NT2/D1 (cell line): ENCODE measurements at places on chromosomes 1 and 21.

- DNase-seq = peak; percentile 85
These were observed at the start of gene NGF for GRCh38 chr1:115337633-115338456. TSS of gene NGF (minus strand) at chr1:115338249. CDS start at chr1:115286795, 51,454 bp downstream.

DNA sequence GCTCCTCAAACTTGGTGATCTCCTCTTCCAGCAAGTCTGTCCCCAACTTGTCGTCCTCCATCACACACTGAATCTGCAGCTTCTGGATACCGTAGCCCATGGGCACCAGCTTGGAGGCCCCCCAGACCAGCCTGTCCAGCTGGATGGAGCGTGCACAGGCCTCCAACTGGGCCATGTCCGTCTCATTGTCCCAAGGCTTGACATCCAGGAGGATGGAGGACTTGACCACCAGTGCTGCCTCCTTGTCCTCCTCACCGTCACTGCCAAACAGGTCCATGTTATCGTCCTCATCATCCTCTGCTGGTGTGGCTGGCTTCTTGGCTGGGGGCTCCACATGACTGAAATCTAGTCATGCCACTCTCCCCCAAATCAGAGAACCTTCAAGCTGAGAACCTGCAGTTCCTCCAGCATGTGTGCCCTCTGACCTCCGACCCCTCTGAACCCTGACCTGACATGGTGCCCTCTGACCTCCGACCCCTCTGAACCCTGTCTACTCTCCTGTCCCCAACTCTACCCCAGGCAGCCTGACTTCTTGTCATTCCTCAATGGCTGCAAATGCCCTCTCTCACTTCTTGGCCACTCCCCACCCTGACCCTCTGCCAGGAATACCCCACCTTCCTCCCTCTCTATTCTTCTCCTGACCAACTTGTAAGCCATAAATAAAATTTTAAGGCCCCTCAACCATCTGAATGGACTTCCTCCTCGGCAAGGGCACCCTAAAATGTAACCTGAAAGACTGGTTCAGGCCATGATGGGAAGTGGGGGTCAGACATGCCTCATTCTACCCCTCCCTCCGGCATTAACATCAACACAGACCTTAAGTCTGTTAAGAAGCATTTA is 275.7 kb upstream of the C1orf174 start:
- peak; percentile 42 for DNase-seq

DNA sequence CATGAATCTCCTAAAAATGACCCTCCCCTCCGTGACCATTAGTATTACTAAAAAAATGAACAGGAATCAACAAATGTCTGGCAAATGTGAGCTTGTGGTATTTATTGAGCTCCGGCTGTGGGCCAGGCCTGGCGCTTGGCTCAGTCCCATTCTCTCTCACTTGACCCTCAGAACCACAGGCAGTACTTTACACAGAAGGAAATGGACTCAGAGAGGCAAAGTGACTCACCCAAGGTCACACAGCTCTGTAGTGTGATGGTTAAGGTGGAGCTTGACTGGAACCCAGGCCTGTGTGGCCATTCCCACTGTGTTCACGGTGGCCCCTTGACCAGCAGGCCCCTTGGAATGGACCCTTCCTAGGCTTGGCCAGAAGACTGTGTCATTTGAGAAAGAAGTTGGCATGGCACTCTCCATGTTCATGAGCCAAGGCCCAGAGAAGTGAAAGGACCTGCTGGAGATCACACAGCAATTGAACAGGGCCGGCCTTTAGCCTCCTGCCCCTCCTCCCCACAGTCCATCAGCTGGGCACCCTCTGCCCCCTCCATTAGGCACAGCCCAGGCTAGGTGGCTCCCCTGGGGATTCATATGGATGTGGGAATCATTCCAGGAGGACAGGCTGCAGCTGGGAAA is 32.1 kb downstream of the FAM151A start:
- no peak for DNase-seq

DNA sequence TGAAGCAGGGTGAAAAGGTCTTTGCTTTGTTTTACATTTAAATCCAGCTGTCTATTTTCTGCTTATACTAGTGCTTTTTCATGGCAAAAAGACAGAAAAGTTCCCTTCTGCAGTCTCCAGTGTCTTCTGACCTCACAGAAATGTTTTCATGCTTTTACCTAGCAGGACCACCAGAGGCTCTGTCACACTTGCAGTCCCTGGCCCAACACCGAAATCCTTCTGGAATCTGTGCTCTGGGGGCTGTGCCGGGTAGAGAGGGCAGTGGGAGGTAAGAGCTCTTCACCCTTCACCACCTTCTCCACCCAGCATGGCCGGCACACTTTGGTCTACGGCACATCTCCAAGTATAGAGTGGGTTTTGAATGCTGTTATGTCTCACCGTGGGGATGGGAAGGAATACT is 20.8 kb downstream of the GNAT2 start:
- DNase-seq = no peak

GRCh38 chr1:162724583-162725120 is 65.8 kb upstream of the HSD17B7 start:
- no peak for DNase-seq

DNA sequence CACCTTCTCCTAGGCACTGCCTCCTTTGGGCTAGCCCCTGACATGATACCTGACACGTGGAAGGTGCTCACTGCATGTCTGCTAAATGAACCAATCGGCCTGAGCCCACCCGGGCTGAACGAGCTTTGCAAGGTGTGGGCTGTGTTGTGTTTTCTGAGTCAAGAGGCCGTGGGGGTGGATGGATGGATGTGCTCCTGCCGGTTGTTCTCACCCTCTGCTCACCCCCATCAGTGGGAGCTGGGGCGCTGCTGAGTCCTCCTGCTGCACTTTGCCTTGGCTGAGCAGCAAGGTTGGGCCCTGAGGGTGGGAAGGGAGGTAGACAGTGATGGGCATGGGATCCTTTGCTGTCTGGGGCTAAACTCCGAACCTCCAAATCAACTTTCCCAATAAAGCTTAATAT is 6.7 kb upstream of the CACNA1E start:
- no peak for DNase-seq

- DNase-seq = no peak
These were observed 431 bp upstream of the C1orf52 start for GRCh38 chr1:85259912-85260274.

DNA sequence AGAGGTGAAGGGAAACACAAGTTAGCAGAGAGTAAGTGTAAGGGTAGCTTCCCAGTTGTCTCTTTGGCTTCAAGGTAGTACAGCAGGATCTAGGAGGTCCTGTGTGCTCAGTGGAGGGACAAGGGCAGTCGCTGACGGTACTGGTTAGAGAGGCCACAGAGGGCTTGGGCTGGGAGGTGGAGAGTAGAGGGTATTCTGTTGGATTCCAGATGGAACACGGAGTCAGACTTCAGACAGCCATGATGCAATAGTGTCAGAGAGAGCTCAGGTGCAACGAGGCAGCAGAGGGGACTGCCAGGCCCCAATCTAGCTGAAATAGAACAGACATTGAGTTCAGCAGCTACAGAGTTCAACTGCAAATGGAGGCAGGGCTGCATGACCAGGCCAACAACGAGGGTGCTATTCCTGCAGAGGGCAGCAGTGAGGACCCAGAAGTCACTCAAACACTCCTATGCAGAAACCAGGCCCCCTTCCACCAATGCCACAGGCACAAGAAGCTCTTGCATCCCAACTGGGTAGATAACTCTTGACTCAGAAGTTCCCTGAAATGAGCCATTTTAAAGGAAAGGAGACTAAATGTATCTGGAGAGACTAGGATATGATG is 325.0 kb upstream of the ESRRG start:
- peak; percentile 51 for DNase-seq

DNA sequence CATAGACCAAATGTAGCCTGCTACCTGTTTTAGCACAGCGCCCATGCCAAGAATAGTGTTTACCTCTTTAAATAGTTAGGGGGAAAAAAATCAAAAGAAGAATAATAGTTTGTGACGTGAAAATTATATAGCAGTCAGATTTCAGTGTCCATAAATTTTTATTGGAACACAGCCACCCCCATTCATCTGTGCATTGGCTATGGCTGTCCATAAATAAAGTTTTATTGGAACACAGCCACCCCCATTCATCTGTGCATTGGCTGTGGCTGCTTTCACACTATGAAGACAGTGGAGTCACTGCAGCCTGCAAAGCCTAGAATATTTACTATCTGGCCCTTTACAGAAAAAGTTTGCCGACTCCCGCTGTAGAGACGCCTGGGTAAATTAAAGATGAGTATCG is 20.9 kb downstream of the EPHX1 start:
- no peak for DNase-seq

- no peak for DNase-seq
These were observed at the start of gene USH2A for GRCh38 chr1:216422821-216423520. TSS of gene USH2A (minus strand) at chr1:216423448. CDS start at chr1:216422336, 1,112 bp downstream.

DNA sequence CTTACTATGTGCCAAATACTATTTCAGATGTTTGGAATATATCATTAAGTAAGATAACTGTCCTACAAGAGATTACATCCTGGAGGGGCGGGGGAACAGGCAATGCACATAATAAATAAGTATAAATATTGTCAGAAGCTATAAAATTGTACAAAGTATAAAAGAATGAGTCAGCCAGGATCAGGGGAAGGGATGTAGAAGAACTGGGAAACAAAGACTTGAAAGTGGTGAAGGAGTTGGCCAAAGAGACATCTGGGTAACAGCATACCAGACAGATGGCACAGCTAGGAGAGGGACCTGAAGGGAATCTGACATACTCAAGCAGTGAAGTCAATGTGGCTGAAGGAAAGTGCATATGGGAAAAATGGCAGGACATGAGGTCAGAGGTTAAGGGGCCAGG is 53.9 kb downstream of the CYYR1 start:
- DNase-seq = no peak

DNA sequence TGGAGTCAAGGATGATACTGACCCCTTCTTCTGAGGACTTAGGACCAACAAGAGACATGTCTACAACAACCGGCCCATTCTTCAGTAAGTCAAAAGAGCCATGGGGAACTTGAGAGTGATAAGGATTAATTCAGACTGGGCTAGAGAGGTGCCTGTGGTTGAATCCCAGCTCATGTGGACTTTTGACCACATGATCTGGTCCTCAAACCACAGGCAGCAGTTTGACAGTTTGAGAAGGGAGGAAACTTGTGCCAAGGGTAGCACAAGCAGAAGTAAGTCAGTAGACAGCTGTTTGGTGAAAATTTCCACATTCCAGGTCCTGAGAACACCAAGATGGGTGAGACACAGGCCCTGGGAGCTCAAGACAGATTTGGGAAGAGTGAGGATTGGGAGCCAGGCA is 19.8 kb downstream of the SH3BP5L start:
- DNase-seq = no peak
